ENCODE measurements at places on chromosomes 7 and 10.

DNA sequence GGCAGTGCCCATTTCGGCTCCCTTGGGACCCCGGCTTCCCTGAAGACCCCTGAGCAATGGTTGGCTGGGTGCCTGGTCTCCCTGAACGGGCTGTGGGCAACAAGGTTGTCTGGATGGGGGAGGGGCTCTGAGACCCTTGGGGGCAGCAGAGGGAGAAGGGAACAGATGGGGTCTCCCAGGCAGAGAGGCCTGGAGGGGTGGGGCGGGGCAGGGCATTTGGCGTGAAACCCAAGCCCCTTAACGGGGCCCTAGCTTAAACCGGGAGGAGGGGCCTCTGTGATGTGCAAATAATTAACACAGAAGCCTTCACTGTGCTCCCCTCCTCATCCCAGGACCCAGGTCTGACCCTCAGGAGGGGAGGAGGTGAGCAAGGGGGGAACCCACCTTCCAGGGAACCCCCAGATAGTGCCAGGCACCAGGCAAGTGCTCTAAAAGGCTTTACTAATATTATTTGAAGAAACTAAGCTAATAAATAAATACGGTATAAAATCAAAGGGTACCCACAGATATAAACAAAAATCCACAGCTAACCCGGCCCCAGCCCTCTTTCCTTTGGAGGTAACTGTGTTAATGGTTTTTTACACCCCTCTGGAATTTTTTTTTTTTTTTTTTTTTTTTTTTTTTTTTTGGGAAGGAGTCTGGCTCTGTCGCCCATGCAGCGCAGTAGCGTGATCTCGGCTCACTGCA, 170.8 kb downstream of the RNF216 start:
- no peak for DNase-seq

DNA sequence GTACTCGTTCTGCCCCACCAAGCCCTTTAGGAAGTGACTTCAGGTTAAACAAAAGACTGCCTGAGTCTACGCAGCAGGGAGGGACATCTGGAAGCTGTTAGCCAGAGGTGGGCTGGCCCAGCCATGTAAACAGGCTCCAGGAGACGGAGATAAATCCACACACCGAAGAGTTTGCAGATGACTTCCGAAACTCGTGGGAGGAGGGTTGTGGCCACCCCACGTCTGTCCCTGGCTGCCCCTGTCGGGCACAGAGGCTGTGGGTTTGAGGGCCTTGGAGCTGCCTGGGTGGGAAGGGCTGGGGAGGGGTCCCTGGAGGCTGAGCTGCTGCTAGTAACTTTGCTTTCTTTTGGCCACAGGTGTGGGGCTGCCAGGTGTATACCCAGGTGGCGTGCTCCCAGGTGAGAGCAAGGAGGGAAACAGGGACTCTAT, 15.6 kb downstream of the ELN start:
- no peak for DNase-seq

- DNase-seq = no peak
These were observed 105.5 kb downstream of the NEUROD6 start for GRCh38 chr7:31234836-31235605.

GRCh38 chr7:29306319-29306991, 111.9 kb downstream of the CHN2 start:
- no peak for DNase-seq

- no peak for DNase-seq
These were observed 66.8 kb upstream of the CYP26C1 start for GRCh38 chr10:92993699-92994272.

GRCh38 chr10:128480601-128481000, 354.4 kb upstream of the MKI67 start:
- no peak for DNase-seq

DNA sequence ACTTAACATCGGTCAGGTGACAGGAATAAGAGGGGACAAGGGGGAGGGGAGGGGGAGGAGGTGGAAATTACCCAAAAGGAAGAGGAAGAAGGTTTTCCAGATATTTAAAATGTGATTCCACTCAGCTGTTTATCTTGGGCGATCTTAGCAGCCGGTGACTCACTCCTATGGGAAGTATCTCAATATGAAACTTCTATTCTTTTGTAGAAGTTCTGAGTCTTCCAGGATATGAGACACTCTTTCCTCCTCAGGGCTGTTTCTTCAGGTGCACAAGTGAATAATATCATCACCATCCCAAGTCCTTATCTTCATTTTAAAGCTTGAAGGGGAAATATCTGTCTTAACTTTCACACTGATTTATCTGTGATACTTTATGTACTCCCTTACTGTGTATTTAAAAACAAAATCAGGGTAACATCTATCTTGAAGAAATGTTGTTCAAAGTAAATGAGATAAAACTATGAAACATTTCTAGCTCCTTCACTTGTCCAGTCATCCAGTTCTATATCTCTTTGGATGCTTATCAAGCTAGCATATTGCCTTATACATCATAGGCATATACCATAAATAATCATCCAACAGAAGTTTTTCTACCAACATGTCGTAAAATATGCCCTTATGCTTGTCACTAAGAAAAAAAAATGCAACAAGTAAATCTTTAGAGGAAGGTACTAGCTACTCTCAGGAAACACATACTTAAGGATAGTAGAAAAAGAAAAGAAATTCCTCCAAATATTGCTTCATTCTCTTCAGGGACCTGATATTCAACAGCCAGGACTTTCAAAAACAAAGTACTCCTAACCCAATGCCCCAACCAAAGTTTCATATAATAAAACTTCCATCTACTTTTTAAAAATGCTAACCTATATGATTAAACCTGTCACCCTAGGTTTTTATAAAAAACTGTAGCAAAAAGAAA, 13.7 kb downstream of the DOCK4 start:
- no peak for DNase-seq

- no peak for DNase-seq
These were observed 1.2 kb downstream of the COL26A1 start for GRCh38 chr7:101363734-101364374.

DNA sequence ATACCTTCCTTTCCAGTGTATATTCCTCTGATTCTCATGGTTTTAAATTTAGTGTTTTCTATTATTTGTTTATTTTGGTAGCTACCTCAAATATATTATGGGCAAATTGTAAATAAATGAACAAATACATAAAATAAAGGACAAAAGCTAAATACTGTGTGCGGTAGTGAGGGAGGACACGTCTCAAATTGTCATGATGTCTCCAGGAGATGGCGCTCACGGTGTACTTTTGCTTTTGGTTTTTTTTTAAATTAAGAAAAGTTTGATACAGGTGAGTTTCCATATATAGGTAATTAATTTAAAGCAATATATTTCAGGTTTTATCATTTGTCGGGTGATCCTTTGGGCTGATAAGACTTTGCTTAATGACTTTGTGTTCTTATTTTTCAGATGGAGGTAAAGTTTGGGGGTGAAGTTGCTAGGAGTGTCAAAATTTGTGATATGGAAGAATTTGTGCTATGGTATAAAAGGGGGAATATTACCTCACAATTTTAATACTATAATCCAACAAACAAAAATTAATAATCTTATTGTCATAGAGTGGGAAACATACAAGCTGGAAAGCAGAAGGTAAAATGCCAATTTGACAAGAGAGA, 68.4 kb upstream of the TMEM229A start:
- no peak for DNase-seq

- peak; percentile 95 for DNase-seq
These were observed 45.7 kb downstream of the ATXN7L1 start for GRCh38 chr7:105830405-105831301.

- no peak for DNase-seq
These were observed 97.3 kb upstream of the MPP7 start for GRCh38 chr10:28400176-28400575.

DNA sequence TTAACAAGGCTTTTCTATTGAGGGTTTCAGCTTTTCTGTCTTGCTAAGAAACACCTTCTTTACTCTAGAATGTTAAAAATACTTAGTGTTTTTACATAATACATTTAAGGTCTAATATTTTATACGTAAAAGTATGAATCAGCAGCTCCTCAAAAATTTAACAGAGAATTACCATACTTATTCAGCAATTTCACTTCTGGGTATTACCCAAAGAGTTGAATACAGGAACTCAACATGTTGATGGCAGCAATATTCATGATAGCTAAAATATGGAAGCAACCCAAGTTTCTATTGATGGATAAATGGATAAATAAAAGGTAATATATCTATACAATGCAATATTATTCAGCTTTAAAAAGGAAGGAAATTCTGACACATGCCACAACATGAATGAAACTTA, 9.7 kb upstream of the OR13A1 start:
- DNase-seq = no peak

DNA sequence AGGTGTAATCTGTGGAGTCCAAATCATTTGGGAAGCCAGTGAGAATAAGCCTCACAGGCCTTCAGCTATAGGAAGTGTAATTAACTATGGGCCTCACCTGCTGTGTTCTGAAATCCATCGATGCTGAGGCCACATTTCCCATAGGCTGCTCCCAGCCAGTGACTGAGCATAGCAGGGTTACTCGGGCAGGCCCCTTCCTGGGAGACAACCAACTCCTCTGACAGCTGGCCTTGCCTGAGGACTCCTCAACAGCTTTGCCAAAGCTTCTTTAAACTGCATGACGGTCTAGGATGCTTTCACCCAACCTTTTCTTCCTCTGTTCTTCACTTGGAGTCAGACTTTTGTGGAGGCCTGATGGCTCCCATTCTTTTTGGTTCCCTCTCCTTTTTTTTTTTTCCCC, 63.8 kb upstream of the SMNDC1 start:
- DNase-seq = no peak

DNA sequence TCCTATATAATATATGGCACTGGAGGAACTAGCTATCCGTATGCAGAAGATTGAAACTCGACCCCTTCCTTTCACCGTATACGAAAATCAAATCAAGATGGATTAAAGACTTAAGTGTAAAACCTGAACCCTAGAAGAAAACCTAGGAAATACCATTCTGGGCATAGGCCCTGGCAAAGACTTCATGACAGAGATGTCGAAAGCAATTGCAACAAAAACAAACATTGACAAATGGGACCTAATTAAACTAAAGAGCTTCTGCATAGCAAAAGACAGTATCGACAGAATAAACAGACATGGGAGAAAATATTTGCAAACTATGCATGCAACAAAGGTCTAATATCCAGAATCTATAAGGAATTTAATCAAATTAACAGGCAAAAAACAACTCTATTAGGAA, 61.4 kb upstream of the HDAC9 start:
- DNase-seq = no peak

GRCh38 chr7:113487925-113488731, 369.8 kb upstream of the SMIM30 start:
- no peak for DNase-seq

GRCh38 chr10:13528875-13529713, at the start of gene BEND7:
TSS of gene BEND7 (minus strand) at chr10:13529014. CDS start at chr10:13528533, 481 bp downstream.
- no peak for DNase-seq

GRCh38 chr10:97999066-97999922, 31.1 kb downstream of the CRTAC1 start:
- no peak for DNase-seq

- no peak for DNase-seq
These were observed 7.1 kb downstream of the CPED1 start for GRCh38 chr7:120995654-120996053.

GRCh38 chr7:36985866-36986400, 261.6 kb upstream of the AOAH start:
- no peak for DNase-seq

- no peak for DNase-seq
These were observed 185.6 kb downstream of the LRMDA start for GRCh38 chr10:75616874-75617478.

GRCh38 chr10:102701272-102701671, 12.9 kb downstream of the ARL3 start:
- no peak for DNase-seq

GRCh38 chr7:44383566-44383965, 58.2 kb upstream of the CAMK2B start:
- DNase-seq = no peak

DNA sequence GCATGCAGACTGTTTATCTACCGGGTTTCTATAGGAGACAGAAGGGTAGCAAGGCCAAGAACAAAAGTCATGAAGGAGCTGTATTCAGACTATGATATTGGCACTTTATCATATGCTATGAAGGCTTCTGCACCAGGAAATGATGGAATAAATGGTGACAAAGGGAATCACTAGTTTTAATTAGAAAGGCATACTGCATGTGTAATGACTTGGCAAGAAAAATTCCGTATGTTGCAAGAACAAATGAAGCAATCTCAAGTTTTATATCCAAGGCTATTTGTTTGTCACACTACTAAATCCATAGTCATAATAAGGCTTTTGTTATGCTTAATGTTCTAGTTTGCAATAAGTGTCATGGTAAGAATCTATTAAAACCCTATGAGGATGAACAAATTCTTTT, 230.9 kb downstream of the ZEB1 start:
- DNase-seq = no peak

- no peak for DNase-seq
These were observed 155.1 kb upstream of the ZNF32 start for GRCh38 chr10:43803791-43804190.

GRCh38 chr7:77697535-77697831, 1.2 kb downstream of the RSBN1L start:
- no peak for DNase-seq

DNA sequence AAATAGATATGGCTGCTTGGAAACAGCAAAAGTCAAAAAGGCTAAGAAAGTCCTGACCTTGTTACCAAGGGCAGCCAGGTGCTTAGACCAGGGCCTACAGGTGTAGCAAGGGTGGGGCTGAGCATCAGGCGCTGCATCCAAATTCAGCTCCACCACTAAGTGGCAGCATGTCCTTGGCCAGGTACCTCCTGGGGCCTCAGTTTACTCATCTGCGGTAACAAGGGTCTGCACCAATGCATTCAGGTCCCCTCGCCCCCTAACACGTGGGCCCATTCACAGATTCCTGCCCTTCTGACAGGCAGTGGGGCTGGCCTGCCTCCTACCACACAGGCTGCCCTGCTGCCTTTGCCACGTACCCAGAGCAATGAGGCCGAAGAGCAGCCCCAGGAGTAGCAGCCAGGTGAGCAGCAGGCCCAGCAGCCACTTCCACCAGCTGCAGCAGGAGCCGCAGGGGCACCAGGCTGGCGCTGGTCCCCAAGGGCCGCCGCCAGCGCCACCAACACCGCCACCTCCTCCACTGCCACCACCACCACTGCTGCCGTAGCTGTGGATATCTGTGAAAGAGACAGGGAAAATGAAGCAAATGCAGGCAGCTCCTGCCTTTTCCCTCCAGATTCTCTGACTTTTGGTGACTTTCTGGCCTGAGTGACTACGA, 28.9 kb downstream of the COL17A1 start:
- no peak for DNase-seq

GRCh38 chr10:92045641-92046106, 122.1 kb downstream of the BTAF1 start:
- DNase-seq = no peak

DNA sequence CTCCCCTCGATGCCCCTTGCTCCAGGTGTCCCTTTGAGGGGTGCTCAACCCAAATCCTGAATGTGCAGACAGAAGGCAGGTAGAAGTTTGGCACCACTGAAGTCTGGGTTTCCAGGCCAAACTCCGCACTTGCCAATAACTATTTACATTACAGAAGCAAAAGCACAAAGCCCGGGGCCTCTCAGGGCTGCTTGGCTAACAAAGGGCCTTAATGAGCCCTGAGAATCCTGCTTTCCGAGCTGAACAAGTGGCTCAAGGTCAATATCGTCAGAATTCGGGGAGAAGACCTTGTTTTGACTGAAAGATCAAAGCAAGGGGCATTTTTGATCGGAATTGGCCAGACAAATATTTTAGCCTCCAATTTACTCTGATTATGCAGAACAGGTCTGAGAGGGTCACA, 189.9 kb downstream of the HERPUD2 start:
- no peak for DNase-seq

GRCh38 chr7:35969066-35969465, 168.2 kb downstream of the SEPTIN7 start:
- DNase-seq = no peak

GRCh38 chr7:93218997-93219827, 7.1 kb downstream of the HEPACAM2 start:
- DNase-seq = no peak

GRCh38 chr10:35460852-35461460, 124.6 kb downstream of the CCNY start:
- DNase-seq = no peak
